ENCODE measurements at places on chromosomes 6 and 20. TPM values are rescaled to one million over a fixed set of nuclear protein-coding genes. Genes with fewer than 3 reads are reported as not detected.

Gene DYNLRB1
- total RNA-seq = 82.6 TPM

Gene GHRH
- total RNA-seq = not detected

Gene BPIFA1
- not detected for total RNA-seq

Gene PFDN4
- total RNA-seq = 28.6 TPM

Gene BPIFB1
- total RNA-seq = not detected

Gene PDE7B
- total RNA-seq = 0.25 TPM

Gene ADGB
- not detected for total RNA-seq

Gene POM121L2
- not detected for total RNA-seq

Gene LHFPL5
- not detected for total RNA-seq

Gene MDFI
- total RNA-seq = not detected

Gene ESR1
- total RNA-seq = 4.7 TPM

Gene IRF4
- 71.3 TPM for total RNA-seq

Gene VWA7
- total RNA-seq = 6.8 TPM

Gene C20orf144
- total RNA-seq = not detected

Gene CHMP4B
- total RNA-seq = 49.0 TPM

Gene C6orf120
- total RNA-seq = 18.2 TPM

Measured in CD4-positive, CD25-positive, alpha-beta regulatory T cell (primary cell).